MG63 (cell line): ENCODE measurements at places on chromosomes 4 and X. TPM values are rescaled to one million over a fixed set of nuclear protein-coding genes. Genes with fewer than 3 reads are reported as not detected.

DNA sequence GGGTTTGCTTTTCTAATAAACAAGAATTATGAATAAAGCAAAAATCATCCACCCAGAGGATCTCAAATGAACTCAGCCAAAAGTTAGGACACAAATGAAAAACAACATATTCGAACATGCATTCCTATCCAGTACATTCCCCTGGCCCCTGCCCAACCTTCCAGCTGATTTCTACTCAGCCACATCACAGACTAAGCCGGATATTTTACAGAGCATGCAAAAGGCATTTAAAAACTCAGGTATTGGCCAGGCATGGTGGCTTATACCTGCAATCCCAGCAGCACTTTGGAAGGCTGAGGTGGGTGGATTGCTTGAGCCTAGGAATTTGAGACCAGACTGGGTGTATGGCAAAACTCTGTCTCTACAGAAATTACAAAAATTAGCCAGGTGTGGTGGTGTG lies 54.6 kb downstream of the RELL1 start:
- no peak for DNase-seq

DGKK gene
- total RNA-seq = not detected in 2 replicates

ATP8A1 gene
- 0.10 TPM in 1 of 2 replicates, not detected in the other for total RNA-seq

GRCh38 chr4:102843938-102844337 lies 16.6 kb upstream of the UBE2D3 start:
- no peak for DNase-seq

- DNase-seq = no peak
Observed at GRCh38 chr4:525660-526059, 26.6 kb downstream of the PIGG start.

- no peak for DNase-seq
Observed at GRCh38 chr4:139808381-139808807, 142.8 kb downstream of the MGST2 start.

DNA sequence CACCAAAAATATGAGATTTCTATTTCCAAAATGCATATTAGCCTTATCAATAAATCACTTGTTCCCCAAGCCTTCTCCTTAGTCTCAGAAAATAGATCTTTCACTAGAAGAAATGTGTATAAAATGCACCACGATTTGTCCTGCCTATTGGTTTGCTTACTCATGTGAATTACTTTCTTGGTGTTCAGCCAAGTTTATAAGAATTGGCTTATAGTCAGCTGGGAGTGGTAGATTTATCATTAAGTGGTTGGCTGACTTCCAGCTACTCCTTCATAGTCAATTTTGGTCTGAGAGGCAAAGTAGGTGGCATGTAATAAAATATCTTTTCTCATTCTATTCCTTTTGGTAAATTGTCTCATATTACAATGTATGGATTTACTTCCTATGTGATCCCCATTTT lies 1.3 kb downstream of the SULT1E1 start:
- DNase-seq = no peak

GRCh38 chr4:145679520-145679919 lies 426 bp upstream of the C4orf51 start:
- peak; percentile 79 for DNase-seq

NOX1 gene
- total RNA-seq = not detected in 2 replicates

GPC4 gene
- total RNA-seq = 0.66 and 0.96 TPM in 2 replicates

PRRG3 gene
- total RNA-seq = not detected in 2 replicates

- peak; percentile 35 for DNase-seq
Observed at GRCh38 chr4:39559626-39560025, 32.4 kb upstream of the UGDH start.

GRCh38 chr4:122591196-122591595 lies 29.7 kb downstream of the IL21 start:
- DNase-seq = no peak
